ENCODE measurements at places on chromosomes 1 and 21.

GRCh38 chr1:56125316-56125715 lies 454.0 kb downstream of the PLPP3 start:
- no peak for DNase-seq

DNA sequence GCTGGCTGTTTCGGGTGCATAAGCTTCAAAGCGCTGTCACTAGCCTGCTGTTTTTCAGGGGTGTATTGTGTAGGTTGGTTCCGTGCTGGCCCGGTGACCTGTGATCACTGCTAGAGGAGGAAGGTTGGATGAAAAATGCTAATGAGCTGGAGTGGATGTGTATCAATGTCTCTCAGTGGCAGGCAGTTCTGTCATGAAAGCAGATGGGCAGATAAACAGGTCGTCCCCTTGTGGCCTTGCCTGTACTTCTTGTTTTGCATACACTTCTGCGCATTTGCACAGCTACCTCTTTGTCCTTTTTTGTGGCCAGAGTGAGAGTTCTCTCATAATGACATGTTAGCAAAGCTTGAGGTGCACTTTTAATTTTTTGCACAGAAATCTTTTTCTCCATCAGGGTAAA lies 2.9 kb downstream of the SELENON start:
- no peak for DNase-seq

- no peak for DNase-seq
Measured at GRCh38 chr1:245879091-245879490, 628.0 kb downstream of the SMYD3 start.

GRCh38 chr21:44535963-44536362 lies 4.0 kb downstream of the KRTAP10-1 start:
- DNase-seq, result no peak

GRCh38 chr1:54596756-54597155 lies 26.6 kb downstream of the FAM151A start:
- no peak for DNase-seq

GRCh38 chr1:65001231-65001792 lies 35.0 kb upstream of the JAK1 start:
- peak; percentile 79 for DNase-seq

GRCh38 chr1:161420763-161421455 lies 53.2 kb upstream of the CFAP126 start:
- DNase-seq, result no peak

DNA sequence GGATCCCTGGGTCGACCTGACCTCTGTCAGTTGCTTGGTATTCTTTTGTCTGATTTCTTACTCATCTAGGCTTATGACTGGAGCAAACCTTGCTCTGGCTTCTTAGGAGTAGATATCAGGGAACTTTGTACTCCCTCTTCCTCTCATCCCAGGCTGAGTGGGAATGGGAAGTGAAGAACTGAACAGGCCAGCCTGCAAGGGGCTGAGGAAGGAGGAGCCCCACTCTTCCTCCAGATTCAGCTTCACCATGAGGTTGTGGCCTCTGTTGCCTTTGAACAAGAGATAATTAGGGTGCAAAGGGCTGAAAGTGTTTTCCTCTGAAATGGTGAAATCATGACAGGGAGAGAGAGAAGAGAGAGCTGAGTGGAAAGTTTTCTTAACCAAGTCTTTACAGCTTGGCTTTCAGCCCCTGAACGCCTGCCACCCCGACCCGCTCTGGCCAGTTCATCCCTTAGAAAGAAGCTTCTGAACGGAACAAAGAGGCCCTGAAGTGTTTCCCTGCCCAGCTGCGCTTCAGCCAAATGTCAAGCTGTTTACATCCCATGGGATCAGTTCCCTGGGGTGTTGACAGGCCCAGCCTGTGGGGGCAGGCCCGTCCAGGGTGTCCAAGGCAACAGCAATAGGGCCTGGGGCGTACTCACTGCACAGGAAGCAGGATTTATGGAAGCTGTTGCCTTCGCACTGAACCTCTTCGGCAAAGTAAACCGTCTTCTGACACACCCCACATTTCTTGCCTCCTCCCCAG lies 11.2 kb downstream of the CSRP1 start:
- no peak for DNase-seq

Data from stimulated activated CD8-positive, alpha-beta memory T cell treated with anti-CD3 and anti-CD28 coated beads, Interleukin-2, amount 100 ng/mL, for 48 hours (primary cell).